ENCODE measurements at places on chromosomes 5 and 9.
A peak's percentile ranks its signal among the peaks of the same experiment; 100 is the strongest.

DNA sequence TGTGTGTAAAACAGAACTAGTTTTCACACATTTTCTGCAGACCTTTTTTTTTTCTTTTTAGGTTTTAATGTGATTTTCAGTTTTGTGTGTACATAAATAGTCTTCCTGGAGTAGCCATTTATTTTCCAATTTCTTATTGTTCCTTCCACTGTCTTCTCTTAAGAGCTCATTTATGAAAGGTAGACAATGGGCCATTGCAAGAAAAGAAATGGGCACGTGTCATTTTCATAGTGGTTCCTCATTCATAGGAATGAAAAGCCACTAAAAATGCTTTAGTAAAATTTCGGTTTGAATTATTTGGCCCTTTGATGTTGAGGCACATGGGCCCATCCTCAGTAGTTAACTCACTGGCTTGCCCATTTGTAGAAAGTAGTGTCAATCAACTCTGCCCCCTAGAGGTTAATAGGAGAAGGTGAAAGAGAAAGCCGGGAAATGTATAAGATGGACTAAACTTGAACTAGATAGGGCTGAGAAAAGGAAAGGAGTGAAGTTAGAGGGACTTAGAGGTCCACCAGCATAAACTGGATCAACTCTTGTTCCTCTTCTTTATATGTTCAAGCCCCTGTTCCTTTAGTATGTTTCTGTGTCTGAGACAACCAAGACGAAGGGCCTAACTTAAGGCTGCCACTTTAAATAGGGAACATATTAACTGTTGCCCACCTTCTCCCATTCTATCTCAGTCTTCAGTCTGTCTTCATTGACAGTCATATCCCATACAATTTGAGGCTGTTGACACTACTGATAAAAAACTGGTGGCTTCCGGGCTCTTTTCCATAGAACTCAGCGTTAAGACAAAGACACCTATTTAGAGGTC, 72.6 kb downstream of the SMARCA2 start:
- peak; percentile 22 for DNase-seq

GRCh38 chr9:134949681-134950385, 32.1 kb upstream of the FCN1 start:
- no peak for DNase-seq

- no peak for DNase-seq
Observed at GRCh38 chr9:76603448-76603895, 144.5 kb downstream of the GCNT1 start.

GRCh38 chr9:135910216-135910615, 2.9 kb upstream of the CAMSAP1 start:
- DNase-seq: no peak

GRCh38 chr9:87524061-87524460, 26.4 kb downstream of the DAPK1 start:
- no peak for DNase-seq

DNA sequence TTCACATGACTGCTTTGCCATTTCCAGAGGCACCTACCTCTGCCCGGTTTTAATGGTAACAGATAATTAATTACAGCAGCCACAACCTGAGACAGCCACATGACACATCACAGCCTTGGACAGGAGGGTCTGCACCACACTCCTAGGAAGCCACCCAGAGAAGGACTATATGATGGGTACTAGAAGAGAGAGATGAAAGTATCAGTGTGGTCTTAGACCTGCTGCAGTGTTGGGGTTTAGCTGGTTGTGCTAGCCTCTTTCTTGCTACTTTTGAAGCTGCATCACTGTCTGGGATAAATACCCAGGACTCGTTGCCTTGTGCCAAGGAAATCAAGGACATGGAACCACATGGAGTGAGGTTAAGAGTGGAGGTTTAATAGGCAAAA, 266.4 kb downstream of the ICE1 start:
- DNase-seq: no peak

DNA sequence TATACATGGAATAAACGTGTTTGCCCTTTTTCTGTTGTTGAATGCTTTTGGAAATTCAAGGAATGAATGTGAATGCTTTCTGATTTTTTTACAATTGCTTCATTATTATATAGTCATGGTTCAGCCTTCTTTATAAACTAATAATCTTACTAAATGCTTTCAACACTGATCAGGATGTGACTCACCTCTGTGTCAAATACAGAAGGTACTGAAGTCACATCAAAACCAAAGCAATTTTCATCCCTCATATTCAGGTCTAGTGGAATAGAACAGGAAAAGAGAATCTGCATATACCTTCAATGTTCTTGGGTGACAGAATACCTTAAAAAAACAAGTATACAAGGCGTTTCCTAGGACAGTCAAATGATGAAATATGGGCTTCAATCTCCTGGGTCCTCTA, 170.7 kb downstream of the PDE4D start:
- DNase-seq: no peak

- no peak for DNase-seq
Observed at GRCh38 chr5:117433818-117434217, 859.2 kb upstream of the SEMA6A start.

GRCh38 chr5:31382051-31382878, 149.6 kb downstream of the DROSHA start:
- no peak for DNase-seq

- DNase-seq: no peak
Observed at GRCh38 chr5:39652036-39652435, 227.3 kb upstream of the DAB2 start.

DNA sequence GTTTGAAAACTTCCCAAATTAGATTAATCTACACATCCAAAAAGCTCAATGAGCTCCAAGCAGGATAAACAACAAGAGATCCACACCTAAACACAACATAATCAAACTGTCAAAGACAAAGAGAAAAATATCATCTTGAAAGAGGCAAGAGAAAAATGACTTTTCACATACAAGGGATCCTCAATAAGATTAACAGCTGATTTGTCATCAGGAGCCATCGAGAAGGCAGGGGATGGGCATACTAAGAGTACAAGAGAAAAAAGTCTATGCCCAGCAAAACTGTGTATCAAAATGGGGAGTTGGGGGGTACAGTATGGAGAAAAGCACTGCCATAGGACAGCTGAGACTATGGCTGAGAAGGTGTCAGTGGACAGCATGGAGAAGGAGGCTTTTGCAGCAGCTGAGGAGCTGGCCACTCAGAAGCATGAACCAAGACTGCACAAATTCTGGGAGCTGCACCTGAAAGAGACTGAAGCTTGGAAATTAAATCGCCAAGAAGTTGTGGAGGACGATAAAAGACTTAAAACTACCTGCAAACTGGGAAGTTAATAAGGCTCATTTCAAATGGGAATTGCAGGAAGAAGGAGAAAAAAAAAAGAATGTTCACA, 20.9 kb downstream of the DNAJB5 start:
- no peak for DNase-seq

GRCh38 chr9:35115680-35116538, at the start of gene ATOSB:
Gene ATOSB (minus strand): TSS chr9:35115862. CDS start chr9:35108274, 7,588 bp downstream.
- DNase-seq: peak; percentile 98

- no peak for DNase-seq
Observed at GRCh38 chr9:111728617-111729366, 65.9 kb downstream of the SHOC1 start.

DNA sequence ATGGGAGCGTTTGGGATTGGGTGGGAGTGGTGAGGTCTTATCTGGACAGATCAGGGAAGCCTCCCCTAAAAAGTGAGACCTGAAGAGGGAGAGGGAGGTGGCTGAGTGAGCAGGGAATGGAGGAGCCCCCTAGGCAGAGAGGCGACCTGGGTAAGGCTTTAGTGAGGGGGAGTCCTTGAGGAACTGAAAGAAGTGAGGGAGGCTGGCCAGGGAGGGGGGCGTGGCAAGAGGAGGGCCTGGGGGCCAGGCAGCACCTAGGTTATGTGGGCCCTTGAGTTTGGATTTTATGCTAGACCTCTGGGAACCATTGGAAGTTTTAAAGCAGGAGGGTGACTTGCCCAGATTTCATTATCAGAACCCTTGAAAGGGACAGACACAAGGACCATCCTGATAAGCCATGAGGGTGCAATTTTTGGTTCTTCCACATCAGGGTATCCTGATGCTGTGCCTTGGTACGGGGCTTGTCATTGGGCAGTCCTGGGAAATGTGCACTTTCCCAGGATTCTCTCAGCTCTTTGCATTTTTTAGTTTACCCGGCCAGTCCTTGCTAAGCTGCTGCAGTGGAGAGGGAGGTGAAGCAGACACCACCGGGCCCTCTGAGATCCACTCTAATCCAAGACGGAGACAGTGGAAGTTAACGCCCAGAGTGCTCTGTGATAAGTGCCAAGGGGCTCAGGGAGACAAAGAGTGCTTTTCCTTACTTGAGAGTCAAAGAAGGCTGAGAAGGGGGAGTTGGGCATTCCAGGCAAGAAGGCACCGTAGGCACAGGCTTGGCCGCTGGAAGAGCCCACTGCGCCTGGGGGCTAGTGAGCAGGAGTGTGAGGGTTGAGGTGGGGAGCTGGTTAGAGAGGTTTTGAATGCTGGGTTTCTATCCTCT, 16.1 kb downstream of the GSN start:
- DNase-seq: no peak

DNA sequence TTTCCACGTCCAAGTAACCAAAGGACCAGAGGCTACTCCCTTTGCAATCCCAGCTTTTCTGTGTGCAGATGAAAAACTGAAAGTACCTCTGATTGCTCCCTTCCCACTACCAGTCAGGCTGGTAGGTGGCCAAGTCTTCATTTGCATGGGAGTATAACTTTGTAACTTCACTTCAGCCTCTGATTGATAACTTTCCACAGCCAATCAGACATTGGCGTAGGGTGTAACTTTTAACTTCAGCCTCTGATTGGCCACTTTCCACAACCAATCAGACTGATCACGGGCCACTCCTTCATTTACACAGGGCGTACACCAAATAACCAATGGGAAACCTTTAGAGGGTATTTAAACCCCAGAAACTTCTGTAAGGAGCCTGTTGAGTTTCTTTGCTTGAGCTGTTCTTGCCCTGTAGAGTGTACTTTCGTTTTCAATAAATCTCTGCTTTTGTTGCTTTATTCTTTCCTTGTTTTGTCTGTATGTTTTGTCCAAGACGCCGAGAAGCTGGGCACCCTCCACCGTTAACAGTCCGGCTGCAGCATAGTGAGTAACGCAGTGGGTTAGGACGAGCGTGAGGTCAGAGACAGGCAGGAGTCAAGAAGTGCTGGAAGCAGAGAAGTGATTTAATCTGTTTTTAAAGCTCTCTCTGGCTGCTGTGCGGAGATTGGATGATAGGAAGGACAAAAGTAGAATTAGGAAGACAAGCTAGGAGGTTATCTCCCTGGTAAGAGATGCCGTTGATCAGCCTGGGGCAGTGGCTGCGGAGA, 3.5 kb upstream of the EXOSC2 start:
- no peak for DNase-seq

DNA sequence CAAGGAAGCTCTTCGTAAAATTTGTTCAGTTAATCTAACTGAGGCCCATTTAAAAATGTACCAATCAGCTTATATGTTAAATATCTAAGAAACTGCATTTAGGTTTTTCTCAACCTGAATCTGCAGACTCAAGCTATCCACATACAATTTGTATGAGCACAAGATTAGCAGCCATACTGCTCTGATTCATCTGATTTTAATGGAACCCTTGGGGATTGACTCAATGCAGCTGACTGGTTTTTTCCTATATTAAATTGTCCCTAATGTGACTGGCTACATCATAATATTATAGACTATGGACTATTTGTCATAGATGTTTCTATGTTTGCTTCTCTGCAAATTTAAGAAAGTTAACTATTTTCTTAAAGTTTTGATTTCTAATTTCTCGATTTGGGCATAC, 451.0 kb upstream of the TUSC1 start:
- no peak for DNase-seq

DNA sequence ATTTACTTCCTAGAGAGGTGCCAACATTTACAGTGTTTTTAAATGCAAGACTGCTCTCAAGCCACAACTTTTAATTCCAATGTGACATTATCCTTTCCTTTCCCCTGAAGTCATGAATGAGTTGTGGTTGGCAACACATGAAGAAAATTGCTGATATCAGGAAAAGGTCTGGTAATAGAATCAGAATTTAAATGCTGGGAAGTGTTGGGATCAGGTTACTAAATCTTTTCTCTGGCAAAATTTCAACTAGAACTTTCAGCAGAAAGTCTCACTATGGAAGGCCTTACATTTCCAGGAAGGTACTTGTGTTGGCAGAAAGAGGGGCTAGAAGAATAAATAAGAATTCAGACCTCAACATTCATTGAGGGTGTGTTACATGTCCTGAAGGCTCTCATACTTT, 10.6 kb upstream of the SLC44A1 start:
- no peak for DNase-seq

DNA sequence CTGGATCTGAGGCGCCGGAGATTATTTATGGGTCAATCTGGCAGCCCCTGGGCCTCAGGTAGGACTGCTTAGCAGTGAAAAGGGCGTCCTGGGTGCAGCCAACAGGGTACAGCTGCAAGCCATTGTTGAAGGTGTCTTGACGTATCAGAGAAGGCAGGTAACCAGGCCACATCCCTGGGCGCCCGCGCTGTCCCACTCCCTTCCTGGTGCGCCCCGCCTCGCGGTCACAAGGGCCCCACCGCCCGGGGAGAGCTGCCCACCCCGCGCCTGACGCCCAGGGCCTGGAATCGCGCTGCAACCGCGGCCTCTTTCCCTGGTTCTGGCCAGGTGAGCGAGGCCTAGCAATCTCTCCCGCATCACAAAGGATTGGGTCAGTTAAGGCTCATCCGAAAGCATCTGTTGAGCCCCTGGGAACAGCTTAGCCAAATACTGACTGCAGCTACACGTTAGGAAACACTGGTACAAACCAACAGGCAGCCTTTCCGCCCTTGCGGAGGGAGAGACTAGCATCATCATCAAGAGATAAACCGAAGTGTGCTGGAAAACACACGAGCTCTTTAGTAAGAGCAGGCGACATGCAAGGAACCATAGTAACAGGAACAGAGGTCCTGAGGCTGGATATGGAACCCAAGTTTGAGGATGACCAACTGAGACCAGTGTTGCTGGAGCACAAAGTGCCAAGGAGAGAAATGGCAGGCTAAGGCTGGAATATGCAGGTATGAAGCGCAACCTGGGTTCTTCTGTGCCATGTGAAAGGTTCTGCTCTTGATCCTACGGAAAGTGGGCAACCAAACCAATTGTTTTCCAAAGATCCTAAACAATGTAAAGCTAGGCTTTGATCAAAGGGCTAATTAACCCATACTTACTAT, 3.6 kb downstream of the RPS23 start:
- DNase-seq: no peak

GRCh38 chr9:127746959-127747569, 12.0 kb upstream of the TOR2A start:
- DNase-seq: no peak

- DNase-seq: peak; percentile 59
Observed at GRCh38 chr9:117073539-117074341, 341.1 kb downstream of the ASTN2 start.

Measured in hematopoietic multipotent progenitor cell (in vitro differentiated cells).